Thoracic aorta (tissue), 2 donors: ENCODE measurements at places on chromosomes 3 and 15.

DNA sequence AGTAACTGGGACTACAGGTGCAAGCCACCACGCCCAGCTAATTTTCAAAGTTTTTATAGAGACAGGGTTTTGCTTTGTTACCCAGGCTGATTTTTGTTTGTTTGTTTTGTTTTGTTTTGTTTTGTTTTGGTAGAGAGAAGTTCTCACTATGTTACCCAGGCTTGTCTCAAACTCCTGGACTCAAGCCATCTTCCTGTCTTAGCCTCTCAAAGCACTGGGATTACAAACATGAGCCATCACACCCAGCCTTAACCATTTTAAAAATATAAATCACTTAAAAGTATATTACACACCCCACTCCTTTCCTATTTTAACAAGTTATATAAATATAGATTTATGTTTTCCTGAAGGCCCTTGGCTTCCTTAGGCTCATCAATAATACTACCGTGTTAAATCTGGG is 6.5 kb upstream of the DYNC1LI1 start:
- H3K4me1 ChIP-seq: peaks cover 19% of the 10 kb centered on the region

- H3K4me3 ChIP-seq: peak overlapping the region; percentile 80
- no peaks in the 10 kb centered on the region for H3K27me3 ChIP-seq
- peak overlapping the region; percentile 99 for H3K27ac ChIP-seq
- H3K36me3 ChIP-seq: no peaks in the 10 kb centered on the region
- no peak for DNase-seq
These were observed 6.0 kb downstream of the MECOM start for GRCh38 chr3:169657351-169658124.

GRCh38 chr15:67914537-67915460 is 75.0 kb upstream of the RNU6-1 start:
- peak; percentile 19 for DNase-seq
- peak overlapping the region; percentile 50 for H3K4me3 ChIP-seq
- H3K36me3 ChIP-seq: no peaks in the 10 kb centered on the region

DNA sequence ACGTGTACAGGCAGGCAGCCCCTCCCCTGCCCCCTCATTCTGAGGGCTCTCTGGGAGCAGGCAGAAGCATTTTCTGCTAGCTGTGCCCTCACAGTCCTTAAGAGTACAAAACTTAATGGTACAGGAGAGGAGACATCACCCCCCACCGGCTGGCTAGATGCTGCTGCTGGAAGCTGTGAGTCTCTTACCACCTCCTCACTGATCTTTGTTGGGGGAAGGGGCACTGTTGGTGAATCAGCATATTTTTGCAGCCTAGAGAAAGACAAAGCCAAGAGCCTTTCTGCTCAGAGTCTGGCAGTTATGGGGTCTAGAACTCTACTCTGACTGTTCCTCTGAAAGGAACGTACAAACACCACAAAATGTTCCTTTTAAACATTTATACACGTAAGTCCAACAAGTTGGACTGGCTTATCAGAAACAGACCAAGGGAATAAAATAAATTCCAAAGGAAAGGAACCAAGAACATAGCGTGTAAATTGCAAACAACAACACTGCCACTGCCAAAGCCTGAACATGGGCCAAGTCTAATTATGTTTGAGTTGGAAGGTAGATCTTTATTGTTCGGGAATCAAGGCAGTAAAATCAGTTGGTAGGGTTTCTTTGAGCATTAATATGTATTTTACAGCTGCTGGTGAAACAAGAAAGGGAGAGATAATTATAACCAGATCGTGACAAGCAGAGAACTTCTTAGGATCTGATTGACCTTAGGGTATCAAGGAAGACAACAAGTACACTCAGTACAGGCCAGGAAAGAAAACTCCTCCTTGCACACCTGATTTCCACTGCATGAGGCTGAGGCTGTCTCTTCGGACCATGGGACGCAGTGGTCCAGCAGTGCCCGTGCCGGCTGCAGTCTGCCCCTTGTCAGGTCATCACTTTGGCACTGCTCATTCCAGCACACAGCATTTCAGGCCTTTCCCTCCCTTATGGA is 27.4 kb downstream of the CLK3 start:
- H3K4me1 ChIP-seq: peaks cover 45% of the 10 kb centered on the region
- H3K36me3 ChIP-seq: peaks cover 9% of the 10 kb centered on the region
- H3K27ac ChIP-seq: peak overlapping the region; percentile 52
- H3K4me3 ChIP-seq: no peak overlapping the region

DNA sequence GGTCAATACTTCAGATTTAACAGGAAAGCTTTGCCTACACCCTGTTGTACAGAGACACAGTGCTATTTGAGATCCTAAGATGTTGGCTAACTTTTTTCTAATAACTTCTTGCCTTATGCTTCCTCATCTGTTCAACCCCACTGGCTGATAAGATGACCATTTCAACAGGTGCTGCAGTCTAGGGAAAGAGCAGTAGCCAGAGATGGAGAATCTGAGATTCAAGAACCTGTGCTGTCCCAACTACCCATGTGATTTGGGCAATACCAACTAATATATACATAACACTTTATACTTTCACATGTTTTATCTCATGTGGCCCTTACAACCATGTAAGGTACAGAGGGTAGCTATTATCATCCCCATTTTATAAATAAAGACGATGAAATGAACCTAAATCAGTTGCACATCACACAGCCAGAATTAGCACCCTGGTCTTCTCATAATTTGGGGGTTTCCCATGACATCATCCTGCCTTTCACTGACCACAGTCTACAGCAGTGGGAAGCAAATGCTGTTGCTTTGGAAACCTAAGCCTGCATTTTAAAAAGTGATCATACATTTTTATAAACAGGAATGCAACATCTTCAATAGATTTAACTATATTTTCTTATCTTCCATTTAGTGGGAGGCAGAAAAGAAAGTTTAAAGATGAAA is 9.7 kb downstream of the TTC23 start:
- H3K4me1 ChIP-seq: no peaks in the 10 kb centered on the region
- H3K4me3 ChIP-seq: no peak overlapping the region
- H3K27me3 ChIP-seq: no peaks in the 10 kb centered on the region
- DNase-seq: no peak
- no peak overlapping the region for H3K27ac ChIP-seq

DNA sequence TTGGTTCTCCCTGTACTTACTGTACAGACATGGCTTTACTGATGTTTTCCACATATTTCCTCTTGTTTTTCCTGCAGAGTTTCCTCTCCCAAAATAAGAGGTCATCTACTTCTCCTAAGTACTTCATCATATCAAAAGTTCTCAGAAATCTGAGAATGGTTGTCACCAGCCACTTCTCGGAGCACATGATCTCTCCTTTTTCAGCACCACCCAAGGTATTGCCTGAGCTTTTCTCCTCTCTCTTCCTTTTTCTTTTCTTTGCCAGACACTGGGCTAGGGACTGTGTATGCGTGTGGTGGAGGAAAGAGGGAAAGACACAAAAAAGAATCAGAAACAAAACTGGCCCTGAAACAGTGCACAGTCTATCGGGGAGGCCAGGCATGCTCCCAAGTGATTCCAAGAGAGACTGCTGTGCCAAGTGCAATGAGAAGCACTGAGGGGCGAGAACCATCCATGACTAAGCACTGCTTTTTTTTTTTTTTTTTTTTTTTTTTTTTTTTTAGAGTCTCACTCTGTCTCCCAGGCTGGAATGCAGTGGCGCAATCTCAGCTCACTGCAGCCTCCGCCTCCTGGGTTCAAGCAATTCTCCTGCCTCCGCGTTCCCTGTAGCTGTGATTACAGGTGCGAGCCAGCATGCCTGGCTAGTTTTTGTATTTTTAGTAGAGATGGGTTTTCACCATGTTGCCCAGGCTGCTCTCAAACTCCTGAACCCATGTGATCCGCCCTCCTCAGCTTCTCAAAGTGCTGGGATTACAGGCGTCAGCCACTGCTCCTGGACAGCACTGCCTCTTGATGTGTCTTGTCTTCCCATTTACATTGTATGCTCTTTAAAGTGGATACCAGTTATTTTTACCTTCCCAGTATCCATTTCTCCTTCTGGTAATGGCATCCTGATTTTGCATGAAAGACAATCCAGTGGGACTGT is 194.0 kb upstream of the FEZF2 start:
- H3K4me3 ChIP-seq: peak overlapping the region; percentile 8
- peaks cover 12% of the 10 kb centered on the region for H3K4me1 ChIP-seq
- no peaks in the 10 kb centered on the region for H3K27me3 ChIP-seq

GRCh38 chr3:129855832-129856419 is 37.6 kb downstream of the TMCC1 start:
- H3K27ac ChIP-seq: peak overlapping the region; percentile 68
- peaks cover 31% of the 10 kb centered on the region for H3K4me1 ChIP-seq
- peak overlapping the region; percentile 24 for H3K4me3 ChIP-seq

DNA sequence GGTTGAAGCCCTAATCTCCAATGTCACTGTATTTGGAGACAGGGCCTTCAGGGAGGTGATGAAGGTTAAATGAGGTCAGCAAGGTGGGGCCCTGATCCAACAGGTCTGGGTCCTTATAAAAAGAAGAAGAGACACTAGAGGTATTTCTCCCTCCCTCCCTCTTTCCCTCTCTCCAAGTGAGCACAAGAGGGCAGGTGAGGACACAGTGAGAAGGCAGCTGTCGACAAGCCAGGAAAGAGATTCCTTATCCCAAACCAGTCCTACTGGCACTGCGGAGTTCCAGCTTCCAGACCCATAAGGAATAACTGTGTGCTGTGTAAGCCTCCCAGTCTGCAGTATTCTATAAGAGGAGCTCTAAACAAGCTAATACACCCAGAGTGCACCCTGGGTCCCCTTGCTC is 134.7 kb downstream of the ADAMTS17 start:
- no peaks in the 10 kb centered on the region for H3K4me1 ChIP-seq
- no peaks in the 10 kb centered on the region for H3K36me3 ChIP-seq
- DNase-seq: no peak
- no peak overlapping the region for H3K27ac ChIP-seq
- no peak overlapping the region for H3K4me3 ChIP-seq
- no peaks in the 10 kb centered on the region for H3K27me3 ChIP-seq

GRCh38 chr3:64411101-64411500 is 185.8 kb upstream of the PRICKLE2 start:
- no peaks in the 10 kb centered on the region for H3K27me3 ChIP-seq
- no peak overlapping the region for H3K27ac ChIP-seq
- no peak overlapping the region for H3K4me3 ChIP-seq
- no peaks in the 10 kb centered on the region for H3K4me1 ChIP-seq
- DNase-seq: no peak
- no peaks in the 10 kb centered on the region for H3K36me3 ChIP-seq

DNA sequence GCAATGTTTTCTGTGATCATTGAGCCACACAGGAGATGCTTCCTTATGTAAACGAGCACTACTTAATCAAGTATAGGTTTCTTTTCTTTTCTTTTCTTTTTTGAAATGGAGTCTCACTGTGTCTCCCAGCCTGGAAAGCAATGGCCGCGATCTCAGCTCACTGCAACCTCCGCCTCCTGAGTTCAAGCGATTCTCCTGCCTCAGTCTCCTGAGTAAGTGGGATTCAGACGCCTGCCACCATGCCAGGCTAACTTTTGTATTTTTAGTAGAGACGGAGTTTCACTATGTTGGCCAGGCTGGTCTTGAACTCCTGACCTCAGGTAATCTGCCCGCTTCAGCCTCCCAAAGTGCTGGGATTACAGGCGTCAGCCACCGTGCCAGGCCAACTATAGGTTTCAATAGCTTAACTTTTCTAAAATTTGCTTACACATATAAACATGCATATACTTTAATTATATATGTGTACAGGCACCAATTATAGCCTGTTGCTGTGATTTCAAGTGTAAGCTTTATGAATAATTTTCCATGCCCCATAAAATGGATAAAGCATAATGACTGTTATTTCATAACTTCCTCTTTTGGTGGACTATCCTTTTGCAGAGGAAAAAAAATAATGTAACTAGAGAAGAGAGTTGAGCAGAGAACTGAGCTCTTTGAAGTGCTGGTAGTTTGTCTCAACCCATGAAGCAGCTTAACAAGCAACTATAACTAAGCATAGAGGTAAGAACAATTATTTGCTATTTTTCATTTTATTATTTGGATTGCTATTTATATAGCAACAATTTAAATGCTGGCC is 24.8 kb upstream of the MBNL1 start:
- no peaks in the 10 kb centered on the region for H3K27me3 ChIP-seq
- no peaks in the 10 kb centered on the region for H3K36me3 ChIP-seq
- DNase-seq: no peak
- H3K27ac ChIP-seq: no peak overlapping the region
- H3K4me1 ChIP-seq: no peaks in the 10 kb centered on the region

DNA sequence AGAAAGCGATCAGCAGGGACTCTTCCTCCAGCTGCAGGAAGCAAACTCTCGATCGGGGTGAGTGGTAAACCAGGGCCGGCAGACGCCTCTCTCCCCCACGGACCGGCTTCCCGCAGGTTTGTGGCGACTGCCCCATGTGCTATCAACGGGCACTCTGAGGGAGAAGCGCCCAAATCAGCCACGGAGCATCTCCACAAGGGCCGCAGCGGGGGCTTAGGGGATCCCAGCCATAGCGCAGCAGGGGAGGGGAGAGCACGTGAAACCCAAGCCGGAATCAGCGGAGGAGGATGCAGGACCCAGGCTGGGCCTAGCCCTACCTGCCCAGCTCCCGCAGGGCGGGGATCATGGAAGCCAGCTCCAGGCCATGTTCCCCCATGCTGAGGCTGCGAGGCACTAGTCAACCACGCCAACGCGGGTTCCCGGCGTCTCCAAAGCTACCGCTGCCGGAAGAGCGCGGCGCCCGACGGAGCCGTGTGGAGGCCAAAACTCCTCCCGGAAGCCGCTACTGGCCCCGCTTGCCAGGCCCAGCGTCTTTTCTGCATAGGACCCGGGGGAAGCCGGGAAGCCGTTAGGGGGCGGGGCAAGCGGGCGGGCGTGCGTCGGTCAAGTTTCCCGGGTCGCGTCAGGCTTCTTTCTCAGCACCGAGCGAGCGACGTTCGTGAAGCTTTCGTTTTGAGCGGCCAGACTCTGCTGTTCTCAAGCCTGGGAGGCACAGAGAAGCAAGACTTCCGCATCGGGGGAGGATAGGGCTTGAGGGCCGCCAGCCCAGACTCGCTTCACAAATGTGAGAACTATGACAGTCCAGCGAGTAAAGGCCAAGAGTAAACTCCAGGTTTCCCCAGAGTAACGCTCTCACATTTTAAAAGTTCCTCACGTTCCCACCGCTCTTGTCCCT is at the start of gene ATR:
TSS of gene ATR (minus strand) at position 405 of the 895 bp plus-strand sequence. CDS start at position 376, 29 bp downstream.
- H3K27ac ChIP-seq: peak within 1 kb of the TSS; percentile 97
- peak within 1 kb of the TSS; percentile 87 for H3K4me3 ChIP-seq
- H3K27me3 ChIP-seq: no peaks in the 10 kb centered on the region
- DNase-seq: peak; percentile 80
- H3K36me3 ChIP-seq: no peaks in the 10 kb centered on the region
- H3K4me1 ChIP-seq: peaks cover 23% of the 10 kb centered on the region

DNA sequence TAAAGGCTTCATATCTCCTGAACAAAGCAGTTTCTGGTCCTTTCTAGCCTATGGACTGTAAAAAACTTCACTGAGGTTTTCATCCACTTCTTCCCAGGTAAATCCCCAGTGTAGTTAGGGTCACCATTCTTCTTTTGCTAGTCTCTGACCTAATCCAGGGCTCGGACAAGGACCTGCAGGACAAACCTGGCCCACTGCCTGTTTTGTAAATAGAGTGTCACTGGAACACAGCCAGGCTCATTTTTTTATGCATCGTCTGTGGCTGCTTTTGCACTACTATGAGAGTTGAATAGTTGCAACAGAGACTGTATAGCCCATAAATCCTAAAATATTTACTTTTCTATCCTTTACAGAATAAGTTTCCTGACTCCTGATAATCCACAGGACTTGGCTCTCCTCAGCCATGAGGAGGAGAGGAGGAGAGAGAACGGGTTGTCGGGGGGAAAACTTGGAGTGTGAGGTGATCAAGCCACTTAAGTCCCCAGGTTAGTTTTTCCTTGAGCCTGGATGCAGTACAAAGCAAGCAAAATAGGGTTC is 29.0 kb downstream of the CCR3 start:
- no peaks in the 10 kb centered on the region for H3K4me1 ChIP-seq
- H3K4me3 ChIP-seq: no peak overlapping the region
- no peaks in the 10 kb centered on the region for H3K36me3 ChIP-seq
- H3K27me3 ChIP-seq: no peaks in the 10 kb centered on the region
